ENCODE measurements at places on chromosomes 7 and 10.

DNA sequence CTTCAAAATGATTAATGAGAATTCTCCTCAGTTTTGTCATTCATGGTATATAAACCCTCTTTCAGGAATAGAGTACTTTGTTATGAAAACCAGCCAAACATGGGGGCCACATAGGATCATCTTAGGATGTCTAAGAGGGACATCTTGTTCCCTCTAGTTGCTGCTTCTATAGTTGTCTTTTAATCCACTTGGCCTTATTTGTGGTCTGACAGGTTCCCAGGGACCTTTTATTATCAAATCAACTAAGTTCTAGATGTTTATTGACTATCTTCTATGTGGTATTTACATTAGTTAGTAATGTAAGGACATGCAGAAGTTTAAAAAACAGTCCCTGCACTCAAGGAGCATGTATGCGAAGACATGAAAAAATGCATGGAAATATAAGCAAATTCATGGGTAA is 1.6 kb upstream of the ZC3HAV1 start:
- no peak for DNase-seq

- DNase-seq = no peak
Observed at GRCh38 chr7:32178677-32179366, 108.6 kb upstream of the PDE1C start.

GRCh38 chr10:76086761-76087639 is 655.6 kb downstream of the LRMDA start:
- no peak for DNase-seq

GRCh38 chr7:25171071-25171470 is 46.0 kb upstream of the CYCS start:
- DNase-seq = no peak

GRCh38 chr7:24392774-24393173 is 108.8 kb downstream of the NPY start:
- DNase-seq = no peak

DNA sequence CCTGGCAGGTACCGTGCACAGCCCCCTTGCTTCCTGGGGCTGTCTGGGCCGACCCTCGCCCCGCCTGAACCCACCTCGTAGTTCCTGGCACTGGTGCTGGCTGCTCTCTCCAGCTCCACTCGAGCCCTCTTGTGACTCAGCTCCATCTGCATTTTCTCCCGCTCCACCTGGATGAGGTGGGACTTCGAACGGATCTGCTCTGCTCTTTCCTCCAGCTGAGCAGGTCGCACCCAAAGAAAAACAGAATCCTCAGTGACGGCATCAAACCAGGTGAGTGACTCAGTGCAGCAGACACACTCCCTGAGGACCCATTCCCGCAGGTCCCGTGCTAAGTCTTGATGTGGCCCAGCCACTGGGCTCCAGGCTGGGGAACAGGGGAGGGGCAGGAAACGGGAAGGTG is 7.4 kb downstream of the MAD1L1 start:
- no peak for DNase-seq

DNA sequence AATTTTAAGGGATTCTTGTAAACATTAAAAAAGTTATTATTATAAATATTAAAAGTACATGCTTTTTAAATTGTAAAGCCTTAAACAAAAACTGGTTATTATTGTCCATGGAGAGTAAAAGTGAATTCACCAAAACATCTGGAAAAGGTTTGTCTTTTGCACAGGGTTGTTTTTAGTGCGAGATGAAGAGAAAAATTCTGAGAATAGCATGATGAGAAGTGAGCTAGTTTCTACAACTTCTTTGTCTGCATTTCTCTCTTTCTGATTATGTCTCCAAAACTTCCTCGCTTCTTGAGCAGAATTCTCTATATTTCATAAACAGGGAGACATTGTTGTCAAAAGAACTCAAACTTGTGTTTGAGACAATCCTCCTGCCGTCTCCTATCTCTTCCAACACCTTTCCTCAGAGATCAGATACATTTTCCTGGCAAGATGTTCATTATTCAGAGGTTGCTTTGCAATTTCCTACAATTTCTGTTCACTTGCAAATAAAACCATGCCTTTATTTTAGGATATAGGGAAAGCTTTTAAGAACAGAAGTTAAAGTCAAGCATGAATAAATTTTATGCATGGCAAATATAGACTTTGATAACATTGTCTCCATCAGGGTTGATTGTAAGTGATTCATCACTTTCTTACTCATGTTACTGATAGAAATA is 372.1 kb upstream of the NPVF start:
- no peak for DNase-seq

GRCh38 chr7:68158686-68159295 is 1162.2 kb downstream of the TYW1 start:
- DNase-seq = no peak

- DNase-seq = no peak
Observed at GRCh38 chr10:22042557-22043326, 39.2 kb upstream of the DNAJC1 start.

GRCh38 chr10:80253266-80253962 is 36.0 kb downstream of the MAT1A start:
- DNase-seq = no peak

- no peak for DNase-seq
Observed at GRCh38 chr10:2038036-2038435, 300.7 kb upstream of the ADARB2 start.

GRCh38 chr10:35532141-35532540 is 73.0 kb upstream of the GJD4 start:
- DNase-seq = no peak

- no peak for DNase-seq
Observed at GRCh38 chr7:109782806-109783205, 1213.1 kb downstream of the DNAJB9 start.

GRCh38 chr7:26186364-26187311 is 13.9 kb downstream of the HNRNPA2B1 start:
- no peak for DNase-seq

GRCh38 chr10:17049195-17049594 is 80.4 kb downstream of the CUBN start:
- no peak for DNase-seq

DNA sequence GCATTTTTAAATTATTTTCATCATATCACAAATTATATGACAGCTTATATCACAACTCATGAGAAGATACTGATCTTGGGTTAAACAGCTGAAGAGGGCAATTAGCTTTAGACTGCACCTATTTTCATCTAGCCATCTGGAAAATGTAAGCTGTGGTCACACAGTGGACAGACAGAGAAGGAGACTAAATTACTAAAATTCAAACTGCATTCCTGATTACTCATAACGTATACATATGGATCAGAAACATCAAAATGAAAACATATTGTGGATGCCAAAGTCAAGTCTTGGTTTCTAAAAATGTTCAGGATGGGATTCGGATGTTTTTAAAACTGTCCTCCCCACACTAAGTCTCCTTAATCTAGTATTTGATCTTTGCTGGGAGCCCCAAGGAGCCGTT is 6.6 kb downstream of the BBIP1 start:
- DNase-seq = no peak

GRCh38 chr10:13788711-13789447 is 202.1 kb downstream of the PRPF18 start:
- DNase-seq = no peak

GRCh38 chr10:117071286-117072050 is 66.5 kb upstream of the SHTN1 start:
- DNase-seq = no peak

- no peak for DNase-seq
Observed at GRCh38 chr10:75657351-75657750, 225.9 kb downstream of the LRMDA start.

DNA sequence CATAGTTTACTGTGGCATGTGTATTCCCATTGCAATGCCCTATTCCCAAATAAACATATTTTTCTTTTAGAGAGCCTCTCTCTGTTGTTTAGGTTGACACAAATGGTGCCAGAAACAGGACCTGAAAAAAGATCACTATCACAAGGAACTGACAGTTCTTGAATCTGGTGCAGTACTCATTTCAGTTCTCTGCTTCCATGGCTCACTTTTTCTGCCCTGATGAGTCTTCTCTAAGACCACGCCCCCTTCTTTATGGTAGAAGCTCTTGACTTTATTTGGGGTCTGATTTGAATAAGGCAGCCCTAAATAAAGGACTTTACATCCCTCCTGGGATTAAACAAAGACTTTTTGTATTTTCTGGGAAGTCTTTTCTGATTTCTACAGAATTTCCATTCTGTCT is 3.5 kb upstream of the CCDC126 start:
- DNase-seq = no peak

DNA sequence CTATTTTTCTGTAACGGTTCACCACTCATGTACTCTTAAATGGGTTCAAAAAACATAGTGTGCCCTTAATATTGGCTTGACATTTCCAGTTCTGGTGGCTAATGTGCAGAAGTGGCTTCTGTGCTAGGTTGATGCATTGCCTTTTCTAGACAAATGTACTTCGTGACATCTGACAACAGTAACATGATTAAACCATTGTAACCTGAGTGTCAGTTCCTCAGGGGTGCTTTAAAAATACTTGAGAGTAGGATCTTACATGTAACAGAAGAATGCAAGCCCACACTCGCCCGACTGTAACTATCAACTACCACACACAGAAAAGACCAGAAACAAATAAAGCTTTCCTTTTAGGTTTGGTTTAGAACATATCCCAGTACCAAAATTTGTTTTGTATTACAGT is 393.4 kb upstream of the NFE2L3 start:
- no peak for DNase-seq

DNA sequence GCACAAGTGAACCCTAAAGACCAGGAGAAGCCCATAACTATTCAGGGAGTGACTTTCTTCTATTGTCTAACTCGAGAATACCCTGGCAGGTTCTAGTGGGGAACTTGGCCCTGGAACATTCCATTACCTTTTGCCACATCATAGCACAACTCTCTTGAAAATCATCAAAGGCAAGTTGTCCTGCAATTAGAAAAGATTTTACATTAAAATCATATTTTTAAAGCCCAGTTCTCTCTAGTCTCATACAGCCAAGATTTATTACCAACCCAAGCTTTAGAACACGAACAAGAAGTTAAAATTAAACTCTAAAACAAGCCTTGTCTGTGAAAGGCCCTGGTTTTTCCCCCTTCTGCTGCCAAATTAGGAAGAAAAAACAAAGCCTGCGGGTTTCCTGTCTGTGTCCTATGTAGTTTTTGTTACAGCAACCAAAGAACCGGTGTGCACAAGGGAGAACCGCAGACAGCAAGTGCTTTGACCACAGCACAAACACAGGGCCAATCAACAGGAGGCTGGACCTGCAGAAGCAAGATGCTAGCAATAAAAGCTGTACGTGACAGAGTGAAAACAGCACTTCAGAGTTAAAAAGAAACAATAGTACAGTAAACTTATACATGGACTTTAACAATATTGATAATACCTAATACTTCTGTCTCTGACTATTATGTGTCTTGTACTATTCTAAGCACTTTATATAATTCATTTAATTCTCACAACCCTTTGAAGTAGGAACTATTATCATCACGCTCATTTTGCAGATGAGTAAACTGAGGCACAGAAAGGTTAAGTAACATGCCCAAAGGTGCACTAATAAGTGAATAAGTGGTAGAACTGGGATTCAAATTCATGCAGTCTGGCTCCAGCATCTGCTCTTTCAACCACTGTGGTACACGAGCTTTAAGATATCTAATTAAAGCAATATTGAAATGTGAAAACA is 65.8 kb downstream of the STK17A start:
- peak; percentile 56 for DNase-seq

DNA sequence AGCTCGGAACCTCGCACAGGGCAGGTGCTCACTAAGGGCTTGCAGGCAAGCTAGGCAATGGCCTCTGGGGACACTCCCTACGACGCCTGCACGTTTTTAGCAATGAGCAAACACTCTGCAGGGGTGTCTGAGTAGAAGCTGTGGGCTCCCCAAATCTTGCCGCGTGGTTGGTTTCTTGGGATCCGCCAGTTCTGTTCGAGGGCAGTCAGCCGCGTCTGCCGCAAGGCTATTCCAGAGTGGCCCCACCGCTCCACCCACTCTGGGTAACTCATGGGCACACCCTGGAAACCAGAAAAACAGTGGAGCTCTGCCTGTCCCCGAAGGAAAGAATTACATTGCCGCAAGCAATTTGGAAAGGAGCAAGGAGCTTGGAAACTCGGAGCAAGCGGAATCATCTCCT is 189.3 kb upstream of the LYZL2 start:
- DNase-seq = no peak

GRCh38 chr7:6228361-6229229 is 43.8 kb downstream of the CYTH3 start:
- DNase-seq = no peak

DNA sequence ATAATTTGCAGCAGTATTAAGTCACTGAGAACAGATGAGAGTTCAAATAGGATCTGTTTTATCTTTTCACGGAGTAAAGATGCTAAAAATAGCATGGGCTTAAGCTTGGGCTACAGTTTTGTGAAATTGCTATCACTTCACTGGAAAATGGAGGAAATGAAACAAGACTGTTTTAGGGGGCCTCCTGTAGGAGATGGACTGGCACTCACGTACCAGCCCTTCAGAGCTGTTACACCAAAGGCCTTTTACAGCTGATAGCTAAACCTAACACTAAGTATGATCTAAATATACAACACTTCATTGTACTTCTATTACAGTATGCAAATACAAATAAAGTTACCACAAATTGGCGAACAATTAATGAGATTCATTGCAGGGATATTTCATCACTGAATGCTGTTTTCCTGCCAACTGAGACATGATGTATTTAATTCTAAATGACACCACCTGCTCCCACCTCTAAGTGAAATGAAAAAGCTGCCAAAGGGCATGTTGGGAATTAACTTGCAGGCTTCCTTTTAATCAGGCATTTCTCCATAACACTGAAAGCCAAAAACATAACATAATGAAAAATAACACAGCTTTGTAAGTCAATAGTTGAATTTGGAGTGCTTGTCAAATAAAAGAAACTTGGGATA is 304.5 kb upstream of the LRRN3 start:
- DNase-seq = no peak

GRCh38 chr10:89869180-89869579 is 167.8 kb downstream of the KIF20B start:
- no peak for DNase-seq

- no peak for DNase-seq
Observed at GRCh38 chr7:159211540-159212182, 67.0 kb upstream of the VIPR2 start.

DNA sequence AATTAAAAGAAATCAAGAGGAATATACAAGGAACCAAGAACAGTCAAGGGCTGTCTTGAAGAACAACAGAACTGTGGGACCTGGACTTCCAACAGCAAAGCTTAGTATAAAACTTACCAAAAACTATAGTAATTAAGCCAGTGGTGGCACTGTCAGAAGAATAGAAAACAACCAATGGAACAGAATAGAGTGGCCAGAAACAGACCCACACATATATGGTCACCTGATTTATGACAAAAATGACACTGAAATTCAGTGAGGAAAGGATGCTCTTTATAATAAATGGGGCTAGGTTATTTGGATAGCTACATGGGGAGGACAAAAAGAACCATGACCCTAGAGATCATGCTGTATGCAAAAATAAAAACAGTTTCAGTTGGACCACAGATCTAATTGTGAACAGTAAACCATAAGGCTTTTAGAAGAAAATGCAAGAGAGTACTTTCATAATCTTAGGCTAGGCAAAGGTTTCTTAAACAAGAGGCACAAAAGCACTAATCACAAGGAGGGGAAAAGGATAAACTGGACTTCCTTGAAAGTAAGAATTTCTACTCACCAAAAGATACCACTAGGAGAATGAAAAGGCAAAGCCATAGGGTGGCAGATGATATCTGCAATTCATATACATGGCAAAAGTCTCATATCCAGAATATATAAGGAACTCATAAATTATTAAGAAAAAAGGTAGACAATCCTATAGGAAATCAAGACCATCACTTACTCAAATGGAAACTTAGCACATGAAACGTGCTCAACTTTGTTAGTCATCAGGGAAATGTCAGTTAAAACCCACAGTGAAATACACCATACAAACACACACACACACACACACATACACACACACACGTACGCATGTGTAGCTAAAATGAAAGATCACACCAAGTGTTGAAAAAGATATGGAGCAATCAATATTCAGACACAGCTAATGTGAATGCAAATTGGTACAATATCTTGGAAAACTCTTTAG is 20.8 kb downstream of the HYCC1 start:
- no peak for DNase-seq
